Mesendoderm (in vitro differentiated cells): ENCODE measurements at places on chromosomes 13 and 19.

DNA sequence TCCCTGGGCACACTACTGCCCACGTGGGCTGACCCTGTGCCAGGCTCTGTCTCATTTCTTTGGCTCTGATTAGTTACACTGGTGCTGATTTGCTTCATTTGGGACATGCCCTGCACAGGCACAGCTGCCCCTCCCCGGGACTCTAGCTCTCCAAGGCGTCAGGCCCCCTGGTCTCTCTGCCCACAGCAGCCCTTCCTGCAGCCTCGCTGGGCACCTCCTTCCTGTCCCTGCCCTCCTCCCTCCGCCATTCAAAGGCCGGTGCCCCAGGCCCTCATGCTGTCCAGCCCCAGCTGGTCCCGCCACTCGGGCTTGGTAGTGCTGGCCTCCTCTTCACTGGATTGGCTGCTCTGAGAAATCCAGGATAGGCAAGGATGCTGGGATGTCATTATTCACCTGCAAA is 73.1 kb downstream of the ERICH6B start:
- no peak for DNase-seq

DNA sequence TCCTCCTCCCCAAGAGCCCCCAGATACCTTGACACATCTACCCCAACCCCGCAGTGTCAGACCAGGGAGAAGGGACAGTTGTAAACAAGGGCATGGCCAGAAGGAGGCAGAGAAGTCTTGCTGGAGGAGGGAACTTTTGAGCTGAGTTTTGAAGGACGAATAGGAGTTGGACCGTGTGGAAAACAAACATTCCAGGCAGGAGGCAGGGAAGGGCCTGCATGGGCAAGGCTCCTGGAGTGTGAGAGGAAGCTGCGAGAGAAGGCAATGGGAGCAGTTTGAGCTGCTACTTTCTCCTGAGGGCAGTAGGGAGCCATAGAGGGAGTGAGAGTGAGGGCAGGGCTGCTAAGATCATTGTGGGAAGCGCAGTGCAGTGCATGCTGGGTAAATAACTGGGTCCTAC is 23.3 kb downstream of the IL12RB1 start:
- DNase-seq = peak; percentile 69

DNA sequence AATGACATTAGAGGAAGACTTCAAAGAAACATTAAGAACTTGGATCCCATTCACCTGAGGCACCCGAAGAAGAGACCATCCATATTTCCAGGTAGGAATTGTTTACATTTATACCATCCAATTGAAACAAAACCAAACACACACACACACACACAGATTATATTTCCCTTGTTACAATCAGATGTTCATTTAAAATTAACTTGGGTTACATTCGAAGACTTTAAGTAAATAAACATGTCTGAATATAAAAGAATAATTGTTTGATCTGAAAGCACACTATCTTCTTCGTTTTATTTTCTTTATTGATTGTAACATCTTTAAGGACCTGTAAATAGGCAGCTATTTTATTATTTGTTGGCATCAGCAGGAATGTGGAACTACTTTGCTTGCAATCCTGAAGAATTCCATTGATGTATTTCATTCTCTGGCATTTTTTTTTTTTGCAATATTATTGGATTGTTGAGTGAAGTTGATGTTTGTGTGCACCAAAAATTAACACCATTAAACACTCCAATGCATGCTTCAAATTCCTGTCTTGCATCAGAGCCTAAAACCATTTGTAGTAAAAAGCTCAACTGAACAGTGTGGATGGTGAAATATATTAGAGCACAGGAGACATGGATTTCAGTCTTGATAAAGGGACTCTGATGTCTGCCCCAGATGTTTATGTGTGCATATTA is 85.3 kb upstream of the FRY start:
- no peak for DNase-seq

DNA sequence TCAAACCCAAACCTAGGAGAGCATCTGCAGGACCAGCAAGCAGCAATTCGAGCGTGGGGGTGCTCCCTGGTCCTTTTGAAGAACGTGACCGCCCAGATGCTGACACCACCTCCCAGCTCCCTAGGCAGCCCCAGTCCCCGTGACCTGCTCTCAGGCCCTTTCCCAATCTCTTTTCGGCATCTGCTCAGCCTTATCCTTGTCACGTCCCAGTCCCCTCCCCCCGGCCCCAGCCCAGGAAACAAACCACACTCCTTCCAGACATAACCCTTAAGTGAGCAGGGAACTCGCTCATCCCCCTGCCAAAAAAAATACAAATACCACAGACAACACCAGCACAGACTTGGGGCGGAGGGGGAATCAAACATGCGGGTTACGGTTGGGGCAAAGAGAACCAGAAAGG is 3.3 kb downstream of the MLLT1 start:
- peak; percentile 57 for DNase-seq

- DNase-seq = no peak
Observed at GRCh38 chr19:34366738-34367623, 2.0 kb downstream of the GPI start.
